Left renal cortex interstitium (tissue), 4 donors: ENCODE measurements at places on chromosomes 16 and 17.

- no peak for DNase-seq
These were observed 174.0 kb downstream of the IRX3 start for GRCh38 chr16:54112451-54113206.

DNA sequence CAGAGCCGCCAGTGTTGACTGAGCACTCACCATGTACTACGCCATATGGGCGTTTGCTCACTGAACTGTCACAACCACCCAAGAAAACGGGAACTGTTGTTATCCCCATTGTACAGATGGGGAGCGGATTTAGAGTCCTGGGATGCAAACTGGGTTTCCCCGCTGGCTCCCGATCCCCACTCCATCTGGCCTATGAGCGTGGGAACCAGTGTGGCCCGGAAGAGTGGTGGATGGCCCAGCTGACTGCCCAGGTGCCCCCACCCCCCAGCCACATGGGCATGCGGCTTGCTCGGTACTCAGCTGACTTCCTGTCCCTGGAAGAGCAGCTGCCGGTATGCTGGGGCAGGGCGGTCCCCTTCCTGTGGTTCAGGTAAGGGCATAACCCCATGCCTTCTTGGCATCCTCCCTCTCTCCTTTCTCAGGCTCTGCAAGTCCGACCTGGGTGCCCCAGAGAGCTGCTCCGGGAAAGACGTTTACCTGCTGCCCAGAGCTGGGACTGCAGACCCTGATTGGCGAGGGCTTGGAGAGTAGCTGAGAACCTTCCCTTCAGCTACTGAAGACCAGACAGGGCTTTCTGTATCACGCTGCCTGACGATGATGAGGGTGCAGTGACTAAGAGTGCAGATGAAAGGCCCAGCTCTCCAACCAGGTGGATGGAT is 16.2 kb downstream of the SOCS3 start:
- DNase-seq: no peak

DNA sequence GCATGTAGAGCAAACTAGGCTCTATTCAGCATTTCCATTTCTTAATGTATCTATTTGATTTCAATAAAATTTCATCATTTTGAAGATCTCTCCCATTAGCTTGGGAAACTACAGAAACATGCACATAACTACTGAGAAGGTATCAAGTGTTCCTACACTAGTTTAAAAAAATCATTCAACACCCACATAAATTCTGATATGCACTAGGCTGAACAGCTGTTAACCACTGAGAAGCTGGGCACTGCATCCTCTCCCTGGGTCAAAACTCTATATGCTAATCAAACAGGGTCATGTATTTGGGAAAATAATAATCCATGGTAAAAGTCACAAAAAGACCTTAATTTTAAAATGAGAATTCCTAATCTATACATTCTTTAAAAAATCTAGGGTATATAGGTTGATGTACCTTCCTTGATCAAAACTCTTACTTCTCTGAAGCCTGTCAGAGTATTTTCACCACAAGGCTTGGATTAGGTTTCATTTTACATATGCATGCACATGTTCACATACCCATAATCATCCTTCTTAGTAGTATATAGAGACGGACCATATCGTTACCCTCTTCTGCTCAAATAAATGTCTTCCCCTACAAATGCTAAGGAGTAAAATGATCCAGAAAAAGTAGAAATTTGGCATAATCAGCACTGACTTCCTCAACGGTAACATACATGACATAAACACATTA is 57.2 kb downstream of the KANSL1 start:
- DNase-seq: no peak

- no peak for DNase-seq
These were observed 48.4 kb upstream of the RCVRN start for GRCh38 chr17:9953492-9953891.

- no peak for DNase-seq
These were observed 5.4 kb upstream of the CYTH1 start for GRCh38 chr17:78787444-78787843.

DNA sequence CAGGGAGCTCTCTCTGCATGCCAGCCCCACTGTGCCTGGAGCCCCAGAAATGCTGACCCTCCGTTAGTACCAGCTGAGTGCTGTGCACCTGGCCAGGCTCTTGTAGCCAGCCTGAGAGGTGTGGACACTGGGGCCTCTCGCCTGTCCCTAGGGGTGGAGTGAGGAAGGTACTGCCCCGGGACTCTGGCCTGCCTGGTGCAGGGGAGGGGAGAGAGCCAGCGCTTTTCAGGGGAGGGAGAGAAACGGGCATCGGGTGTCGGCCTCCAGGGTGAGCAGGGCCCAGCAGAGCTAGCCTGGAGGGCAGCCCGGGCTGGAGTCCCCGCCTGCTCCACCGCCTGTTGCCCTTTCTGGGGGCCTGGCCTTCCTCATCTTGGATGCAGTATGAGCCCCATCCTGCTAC is 13.1 kb downstream of the MAP2K3 start:
- no peak for DNase-seq

DNA sequence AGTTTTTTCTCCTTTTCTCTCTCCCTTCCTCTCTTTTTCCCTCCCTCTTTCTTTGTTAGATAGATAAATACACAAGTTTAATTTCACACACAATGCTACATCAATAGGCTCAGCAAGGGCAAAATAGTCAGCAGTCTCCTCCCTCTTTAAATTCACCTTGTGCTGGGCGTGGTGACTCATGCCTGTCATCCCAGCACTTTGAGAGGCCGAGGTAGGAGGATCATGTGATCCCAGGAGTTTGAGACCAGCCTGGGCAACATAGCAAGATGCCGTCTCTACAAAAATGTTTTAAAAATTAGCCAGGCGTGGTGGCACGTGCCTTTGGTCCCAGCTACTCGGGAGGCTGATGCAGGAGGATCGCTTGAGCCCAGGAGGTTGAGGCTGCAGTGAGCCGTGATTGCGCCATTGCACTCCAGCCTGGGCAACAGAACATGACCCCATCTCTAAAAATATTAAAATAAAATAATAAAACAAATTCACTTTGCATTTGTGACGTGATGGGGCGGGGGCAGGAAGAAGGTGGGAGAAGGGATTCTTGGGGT is 27.4 kb downstream of the IL21R start:
- no peak for DNase-seq

GRCh38 chr16:31414706-31415105 is 13.5 kb downstream of the COX6A2 start:
- DNase-seq: no peak

DNA sequence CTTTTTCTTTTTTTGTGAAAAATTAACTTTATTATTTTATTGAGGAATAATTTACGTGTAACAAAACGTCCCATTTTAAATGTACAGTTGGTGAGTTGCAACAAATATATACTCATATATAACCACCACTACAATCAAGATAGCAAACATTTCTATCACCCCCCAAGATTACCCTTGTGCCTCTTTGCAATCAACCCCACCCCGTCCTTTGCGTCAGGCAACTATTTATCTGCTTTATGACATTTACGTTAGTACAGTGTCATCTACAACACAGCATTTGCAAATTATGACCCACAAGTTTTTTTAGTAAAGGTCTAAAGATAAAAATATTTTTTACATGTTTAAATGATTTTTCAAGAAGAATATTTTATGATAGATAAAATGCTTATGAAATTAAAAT is 485.6 kb upstream of the SOX9 start:
- DNase-seq: no peak

- DNase-seq: no peak
These were observed 25.4 kb upstream of the ARHGAP17 start for GRCh38 chr16:25040543-25040942.

DNA sequence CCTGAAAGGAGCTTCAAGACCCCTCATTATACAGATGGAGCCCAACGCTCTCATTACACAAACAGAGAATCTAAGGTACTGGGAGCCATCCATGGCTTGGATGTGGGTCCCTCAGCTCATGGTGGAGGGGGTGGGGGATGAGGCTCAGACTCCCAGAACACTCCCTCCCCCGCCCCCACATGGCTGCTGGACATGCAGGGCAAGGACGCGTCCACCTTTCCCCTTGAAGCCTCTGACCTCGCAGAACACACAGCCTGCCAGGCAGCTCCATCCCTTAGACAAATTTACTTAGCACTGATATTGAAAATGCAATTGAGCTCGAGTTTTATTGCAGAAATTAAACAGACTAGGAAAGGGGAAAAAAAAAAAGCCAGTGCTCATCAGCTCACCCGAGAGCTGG is 203.9 kb downstream of the ZNF423 start:
- DNase-seq: no peak

DNA sequence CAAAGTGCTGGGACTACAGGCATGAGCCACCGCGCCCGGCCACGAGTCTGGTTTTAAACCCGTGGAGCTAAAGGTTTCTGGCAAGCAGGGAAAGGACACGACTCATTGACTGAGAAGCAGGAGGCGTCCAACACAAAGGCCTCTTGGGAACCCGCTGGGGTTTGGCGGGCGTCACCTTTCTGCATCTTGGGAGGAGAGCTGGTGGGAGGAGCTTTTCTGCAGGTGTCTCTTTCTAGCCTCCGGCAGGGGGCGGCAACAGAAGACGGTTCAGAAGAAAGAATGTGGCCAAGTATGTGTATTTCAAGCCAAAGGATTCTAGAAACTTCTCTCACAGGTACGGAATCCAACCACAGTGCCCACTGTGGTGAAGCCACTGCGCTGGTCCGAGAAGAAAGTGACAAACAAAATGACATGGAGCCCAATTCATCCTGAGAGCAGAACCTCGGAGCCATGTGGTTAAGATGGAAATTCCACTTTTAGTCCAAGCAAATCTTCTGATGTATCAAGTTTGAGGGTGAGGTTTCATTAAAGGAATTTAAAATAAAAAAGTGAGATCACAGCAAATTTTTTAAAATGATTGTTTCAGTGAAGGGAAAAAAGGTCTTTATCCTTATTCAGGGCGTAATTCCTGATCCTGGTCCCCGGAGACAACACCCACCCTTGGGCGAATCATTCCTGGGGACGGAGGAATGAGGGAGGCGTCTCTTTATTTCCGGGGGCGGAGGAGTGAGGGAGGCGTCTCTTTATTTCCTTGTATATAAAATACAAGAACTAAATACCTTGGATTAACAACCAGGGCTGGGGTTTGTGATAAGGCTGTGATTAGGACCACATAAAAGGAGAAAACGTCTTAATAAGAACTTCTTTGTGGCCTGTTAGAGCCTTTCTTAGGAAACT is 97.6 kb downstream of the MRM3 start:
- no peak for DNase-seq

DNA sequence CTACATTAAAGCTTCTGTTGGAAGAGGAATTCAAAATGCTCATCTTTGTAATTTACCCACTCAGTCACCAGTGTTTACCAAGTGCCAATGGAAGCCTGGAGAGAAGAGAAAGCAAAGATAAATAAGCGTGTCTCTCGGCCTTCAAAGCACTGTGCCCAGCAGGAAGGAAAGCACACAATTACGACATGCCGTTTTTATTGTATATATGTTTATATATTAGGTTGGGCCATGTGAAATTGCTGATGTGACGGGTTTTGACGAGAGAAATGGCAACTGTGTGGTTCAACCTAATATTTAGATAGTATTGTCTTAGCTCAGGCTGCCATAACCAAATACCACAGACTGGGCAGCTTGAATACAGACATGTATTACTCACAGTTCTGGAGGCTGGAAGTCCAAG is 79.3 kb upstream of the HSBP1 start:
- no peak for DNase-seq

DNA sequence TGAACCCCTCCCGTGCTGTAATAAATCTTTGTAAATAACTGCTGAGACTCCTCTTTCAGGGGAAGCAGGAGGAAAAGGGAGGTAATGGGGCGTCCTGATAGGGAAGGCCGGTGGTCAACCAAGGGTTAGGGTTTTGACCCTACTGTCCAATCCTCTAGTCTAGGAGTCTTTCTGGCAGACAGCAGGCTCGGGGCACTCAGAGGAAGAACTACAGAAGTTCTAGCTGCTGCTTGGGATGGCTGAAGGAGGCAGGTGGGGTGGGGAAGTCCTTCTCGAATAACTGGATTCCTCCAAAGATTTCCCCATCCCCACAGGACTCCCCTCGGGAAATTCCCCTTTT is 387 bp upstream of the STARD3 start:
- no peak for DNase-seq

DNA sequence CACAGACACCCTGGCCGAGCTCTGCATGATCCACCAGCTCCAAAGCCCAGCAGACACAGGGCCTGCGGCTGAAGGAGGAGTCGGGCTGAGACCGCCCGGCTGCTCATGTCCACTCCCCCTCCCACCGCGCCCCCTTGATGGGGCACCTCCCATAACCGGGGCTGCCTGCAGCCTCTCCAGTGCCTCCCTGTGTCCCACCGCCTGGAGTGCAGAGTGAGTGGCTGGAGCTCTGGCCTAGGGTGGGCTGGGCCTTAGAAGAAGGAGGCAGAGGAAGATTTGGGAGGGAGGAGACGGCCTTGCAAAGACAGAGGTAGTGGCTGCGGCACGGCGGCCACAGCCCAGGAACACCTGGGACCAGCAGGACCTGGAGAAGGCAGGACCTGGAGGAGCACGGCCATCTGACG is 4.0 kb downstream of the CBFA2T3 start:
- no peak for DNase-seq

DNA sequence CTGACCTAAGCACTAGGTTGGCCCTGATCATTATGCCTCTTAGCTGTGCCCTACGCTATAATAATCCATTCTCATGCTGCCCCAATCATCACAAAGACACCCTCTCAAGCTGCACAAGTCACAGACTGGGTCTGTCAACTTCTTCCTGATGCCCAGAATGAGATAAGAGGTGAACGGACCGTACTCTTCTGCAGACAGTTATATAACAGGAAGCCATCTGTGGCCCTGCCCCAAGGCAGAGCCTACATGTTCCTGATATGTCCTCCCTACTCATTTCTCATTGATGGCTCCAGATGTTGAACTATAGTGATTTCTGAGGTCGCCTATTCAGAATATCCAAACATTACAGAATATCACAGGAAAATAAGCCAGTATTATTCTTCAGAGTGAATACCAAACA is 471.6 kb upstream of the ERCC4 start:
- no peak for DNase-seq

DNA sequence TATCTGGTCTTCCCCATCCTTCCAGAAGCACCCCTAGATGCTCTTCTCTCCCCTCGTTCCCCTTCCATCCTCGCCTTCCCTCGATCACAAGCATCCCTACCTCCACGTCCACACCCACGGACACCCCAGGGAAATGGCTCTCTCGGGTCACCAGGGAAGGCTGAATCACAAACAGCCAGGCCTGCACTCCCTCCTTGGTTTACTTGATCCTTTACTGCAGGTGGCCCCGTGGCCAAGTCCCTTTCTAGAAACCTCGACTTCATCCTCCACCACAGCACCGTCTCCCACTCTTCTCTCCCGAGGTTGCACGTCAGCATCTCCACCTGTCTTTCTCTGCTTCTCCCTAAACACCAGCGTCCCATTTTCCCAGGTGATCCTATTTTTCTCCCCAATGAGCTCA is 6.5 kb upstream of the RBFOX3 start:
- no peak for DNase-seq
